Eye (tissue), 1 donor: ENCODE measurements at places on chromosomes 16 and 17.

- peak; percentile 82 for DNase-seq
These were observed 1.2 kb downstream of the GPRC5B start for GRCh38 chr16:19883296-19883965.

DNA sequence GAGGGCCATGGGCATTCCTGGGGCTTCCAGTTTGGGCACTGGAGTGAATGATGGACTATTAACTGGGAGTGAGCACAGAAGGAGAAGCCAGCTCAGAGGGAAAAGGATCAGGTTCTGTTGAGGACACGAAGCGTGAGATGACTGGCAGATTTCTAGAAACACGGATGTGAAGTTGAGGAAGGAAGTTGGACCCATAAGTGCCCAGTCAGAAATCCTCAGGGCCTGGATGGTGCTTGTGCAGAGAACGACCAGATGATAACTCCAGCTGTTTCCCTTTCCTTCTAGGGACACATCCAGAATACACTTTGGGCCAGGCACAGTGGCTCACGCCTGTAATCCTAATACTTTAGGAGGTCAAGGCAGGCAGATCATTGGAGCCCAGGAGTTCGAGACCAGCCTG lies 23.3 kb upstream of the ANKRD40CL start:
- no peak for DNase-seq

GRCh38 chr17:79078476-79079190 lies 4.0 kb downstream of the ENGASE start:
- DNase-seq: no peak

DNA sequence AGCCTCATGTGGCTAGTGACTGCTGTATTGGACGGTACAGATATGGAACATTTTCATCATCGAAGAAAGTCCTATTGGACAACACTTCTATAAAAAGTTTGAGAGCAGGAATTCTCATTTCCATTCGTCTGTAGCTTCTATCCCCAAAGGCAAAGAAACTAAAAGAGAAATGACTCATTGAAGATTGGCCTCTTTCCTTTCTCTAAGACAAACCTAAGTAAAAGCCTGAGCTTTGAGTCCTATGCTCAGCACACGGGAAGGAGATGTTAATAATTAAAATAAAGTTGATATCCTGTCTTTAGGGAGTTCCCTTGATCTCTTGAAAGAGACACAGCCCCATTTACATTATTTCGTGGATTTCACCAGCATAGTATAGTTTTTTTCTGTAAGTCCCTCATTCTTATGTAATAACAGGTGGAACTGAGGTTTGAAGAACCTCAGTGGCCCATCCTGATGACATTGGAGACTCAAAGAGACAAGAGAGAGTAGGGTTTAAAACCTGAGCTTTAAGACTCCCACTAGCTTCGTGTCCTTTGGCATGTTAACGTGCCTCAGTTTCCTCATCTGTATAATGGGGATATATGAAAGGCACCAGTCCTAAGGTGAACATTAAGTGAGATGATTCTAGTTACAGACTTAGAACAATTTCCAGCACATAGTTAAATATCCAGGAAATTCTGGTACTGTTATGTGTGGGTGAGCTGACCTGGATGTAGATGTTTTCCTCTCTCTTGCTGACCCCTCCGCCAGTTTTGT lies 174.0 kb downstream of the IRX3 start:
- DNase-seq: no peak

- DNase-seq: no peak
These were observed 718 bp downstream of the SAT2 start for GRCh38 chr17:7626956-7627249.

GRCh38 chr17:65066901-65067300 lies 10.4 kb upstream of the GNA13 start:
- no peak for DNase-seq

DNA sequence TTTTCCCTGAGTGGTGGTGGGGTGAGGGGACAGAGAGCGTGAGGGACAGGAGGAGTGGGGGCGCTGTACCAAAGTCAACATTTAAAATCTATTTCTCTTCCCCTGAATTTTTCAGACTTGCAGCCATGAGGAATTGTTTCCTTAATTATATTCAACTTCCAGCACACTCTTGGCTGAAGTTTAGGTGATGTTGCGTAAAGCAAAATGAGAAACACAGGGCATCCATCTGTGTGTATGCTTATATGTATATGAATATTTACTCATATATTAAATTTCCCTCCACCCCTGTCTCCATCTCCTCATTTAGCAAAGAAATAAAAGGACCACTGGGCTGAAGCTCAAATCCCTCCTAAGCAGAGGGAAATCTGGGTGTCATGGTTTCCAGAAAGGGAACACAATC lies 218.1 kb downstream of the XYLT1 start:
- DNase-seq: no peak

GRCh38 chr17:37116671-37117185 lies 168.0 kb downstream of the AATF start:
- DNase-seq: peak; percentile 38

DNA sequence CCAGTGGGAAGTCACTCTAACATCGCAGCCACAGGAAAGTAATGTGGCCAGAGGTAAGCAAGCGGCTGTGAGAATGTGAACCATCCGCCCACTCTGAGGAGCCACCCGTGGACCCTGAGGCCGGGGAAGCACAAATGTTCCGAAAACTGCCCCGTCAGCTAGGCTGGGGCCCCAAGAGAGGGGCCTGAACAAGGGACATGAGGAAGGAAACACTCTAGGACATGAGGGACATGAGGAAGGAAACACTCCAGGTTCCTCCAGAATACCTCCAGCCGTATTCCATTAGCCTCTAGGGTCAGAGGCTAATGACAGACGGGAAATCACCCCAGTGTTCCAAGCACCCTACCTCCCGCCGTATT lies 317 bp downstream of the TEFM start:
- DNase-seq: no peak

DNA sequence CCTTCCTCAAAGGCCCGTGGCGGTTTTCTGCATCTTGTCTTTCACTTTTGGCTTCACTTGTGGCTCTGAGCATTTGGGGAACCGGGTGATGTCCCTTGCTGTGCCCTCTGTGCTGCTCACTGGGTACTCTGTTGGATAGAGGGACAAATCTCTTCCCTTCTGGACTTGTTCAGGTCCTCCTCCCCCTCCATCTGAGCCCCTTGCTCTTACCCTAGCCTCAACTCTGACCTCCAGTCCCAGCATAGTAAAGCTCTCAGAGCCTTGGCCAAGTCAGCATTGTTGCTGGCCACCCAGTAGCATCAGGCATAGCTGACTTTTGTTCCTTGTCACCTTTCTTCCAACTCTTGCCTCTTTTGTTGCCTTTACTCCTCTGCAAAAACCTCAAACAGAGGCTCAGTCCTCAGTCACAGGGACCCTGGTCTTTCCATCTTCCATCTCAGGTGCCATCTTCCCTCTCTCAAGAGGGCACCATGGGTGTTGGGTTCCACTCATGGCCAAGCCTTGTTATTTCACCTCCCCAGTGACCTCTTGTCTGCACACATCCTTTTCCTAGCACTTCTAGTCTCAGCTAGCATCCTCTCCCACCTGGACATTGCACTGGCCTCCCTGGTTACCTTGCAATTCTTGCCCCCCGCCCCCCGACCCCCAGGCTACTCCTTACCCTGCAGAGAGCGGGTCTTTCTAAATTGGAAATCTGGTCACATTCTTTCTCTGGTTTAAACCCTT lies 393 bp upstream of the PSMB10 start:
- DNase-seq: peak; percentile 63

DNA sequence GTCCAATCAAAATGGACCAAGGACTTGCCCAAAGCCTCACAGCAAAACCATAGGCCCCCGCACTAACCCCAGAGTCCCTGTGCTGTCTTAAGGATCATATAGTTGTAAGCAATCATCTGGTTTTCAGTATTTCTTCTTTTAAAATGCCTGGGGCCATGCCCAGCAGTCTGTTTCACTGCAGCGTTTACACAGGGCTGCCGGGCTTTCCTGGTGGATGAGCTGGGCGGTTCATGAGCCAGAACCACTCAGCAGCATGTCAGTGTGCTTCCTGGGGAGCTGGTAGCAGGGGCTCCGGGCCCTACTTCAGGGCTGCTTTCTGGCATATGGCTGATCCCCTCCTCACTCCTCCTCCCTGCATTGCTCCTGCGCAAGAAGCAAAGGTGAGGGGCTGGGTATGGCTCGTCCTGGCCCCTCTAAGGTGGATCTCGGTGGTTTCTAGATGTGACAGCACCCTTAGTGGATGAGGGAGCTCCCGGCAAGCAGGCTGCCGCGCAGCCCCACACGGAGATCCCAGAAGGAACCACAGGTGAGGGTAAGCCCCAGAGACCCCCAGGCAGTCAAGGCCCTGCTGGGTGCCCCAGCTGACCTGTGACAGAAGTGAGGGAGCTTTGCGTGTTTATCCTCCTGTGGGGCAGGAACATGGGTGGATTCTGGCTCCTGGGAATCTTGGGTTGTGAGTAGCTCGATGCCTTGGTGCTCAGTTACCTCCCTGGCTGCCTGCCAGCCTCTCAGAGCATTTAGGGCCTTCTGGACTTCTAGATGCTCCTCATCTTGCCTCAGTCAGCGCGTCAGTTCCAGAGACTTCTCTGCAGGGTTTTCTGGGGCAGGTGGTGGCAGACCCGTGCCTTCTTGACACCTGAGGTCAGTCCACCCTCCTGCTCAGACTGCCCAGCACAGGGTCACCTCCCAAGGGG lies 24.8 kb upstream of the STH start:
- no peak for DNase-seq

DNA sequence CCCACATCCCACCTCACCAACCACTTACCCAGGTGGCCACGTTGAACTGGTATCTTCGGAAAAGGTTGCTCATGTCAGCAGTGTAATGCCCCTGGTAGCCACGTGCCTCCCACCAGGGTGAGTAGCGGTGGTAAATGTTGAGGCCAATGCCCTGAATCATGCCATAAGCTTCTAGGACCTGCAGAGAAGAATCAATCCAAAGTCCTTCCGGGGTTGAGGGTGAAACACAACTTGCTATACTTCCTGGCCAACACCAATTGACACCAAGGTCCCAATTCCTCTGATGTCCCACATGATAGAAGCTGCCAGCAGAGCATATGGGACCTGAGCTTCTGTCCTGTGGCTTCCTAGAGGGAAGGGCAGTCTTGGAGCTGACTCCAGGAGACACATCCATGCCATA lies 11.3 kb upstream of the CNOT1 start:
- no peak for DNase-seq

DNA sequence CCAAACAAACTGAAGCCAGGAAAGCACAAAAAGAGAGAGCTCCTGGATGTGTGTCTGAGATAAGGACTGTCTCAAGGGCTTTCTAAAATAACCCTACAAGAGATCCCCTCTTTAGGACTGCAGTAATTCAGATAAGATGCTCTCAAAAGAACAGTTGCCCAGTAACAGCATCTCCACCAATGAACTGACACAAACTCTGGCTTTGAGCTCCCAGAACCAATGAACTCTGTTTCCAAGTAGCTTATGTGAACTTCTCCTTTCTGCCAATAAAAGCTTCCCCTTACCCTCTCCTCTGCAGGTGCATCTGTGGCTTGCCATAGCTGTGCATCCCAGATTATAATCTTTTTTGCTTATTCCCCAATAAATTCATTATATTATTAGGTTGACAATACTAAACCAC lies 421.5 kb downstream of the SLC39A11 start:
- no peak for DNase-seq

DNA sequence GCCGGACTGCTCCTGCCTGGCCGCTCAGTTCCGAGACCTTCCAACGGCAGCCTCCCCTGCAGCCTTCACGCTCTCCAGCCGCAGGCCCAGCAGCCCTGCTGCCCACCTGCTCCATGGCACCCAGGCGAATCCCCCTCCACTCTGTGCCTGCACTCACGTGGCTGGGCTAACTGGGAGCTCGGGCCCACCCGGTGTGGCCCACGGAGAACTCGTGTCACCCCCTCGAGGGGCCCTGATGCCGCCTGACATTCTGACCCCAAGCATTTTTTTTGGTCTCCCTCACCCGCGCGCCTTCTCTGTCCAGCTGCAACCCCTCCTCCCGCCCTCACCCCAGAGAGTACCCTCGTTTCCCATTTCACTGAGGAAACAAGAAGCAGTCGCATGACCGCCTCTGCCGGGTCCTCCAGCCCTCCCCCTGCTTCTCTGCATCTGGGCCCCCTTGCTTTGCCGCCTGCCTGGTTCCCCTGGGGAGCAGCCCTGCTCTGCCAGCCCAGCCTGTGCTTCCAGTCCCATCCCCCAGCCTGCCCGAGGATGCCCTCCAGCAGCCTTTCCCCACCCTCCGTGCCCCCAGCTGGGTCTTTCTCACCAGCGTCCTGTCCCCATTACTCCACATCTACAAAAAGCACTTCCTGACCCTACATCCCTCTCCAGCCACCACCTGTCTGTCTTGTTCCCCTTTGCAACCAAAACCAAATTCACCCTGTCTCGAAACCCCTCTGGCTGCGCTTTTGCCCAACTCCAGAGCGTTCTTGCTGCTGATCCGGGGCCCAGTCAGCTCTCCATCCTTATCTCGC lies 146.4 kb upstream of the CHMP6 start:
- peak; percentile 67 for DNase-seq

DNA sequence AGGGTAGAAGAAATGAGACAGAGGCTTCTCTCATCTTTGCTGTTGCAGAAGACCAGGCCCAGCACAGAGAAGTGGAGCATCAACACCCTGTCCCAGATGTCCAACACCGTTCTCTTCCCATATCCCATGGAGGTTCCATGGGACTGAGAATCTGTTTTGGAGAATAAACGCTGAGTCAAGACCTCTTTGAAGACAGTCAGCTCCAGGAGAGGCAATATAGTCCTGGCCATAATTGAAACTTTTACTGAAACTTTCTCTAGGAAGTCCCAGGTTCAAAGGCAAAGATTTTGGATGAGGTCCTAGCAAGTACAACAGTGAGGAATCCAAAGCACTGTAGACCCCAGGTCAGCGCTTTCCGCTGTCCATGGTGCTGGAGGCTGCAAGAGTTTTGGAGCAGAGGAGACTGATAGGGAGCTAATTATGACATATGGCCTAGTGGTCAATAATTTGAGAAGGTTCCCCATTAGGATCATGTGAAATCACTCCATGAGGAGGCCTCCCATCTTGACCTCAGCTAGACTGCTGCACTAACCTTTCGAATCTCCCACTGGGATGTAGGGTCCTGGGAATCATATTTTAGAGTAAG lies 36.0 kb downstream of the OSBPL7 start:
- DNase-seq: peak; percentile 75

GRCh38 chr17:58577696-58578095 lies 63.3 kb upstream of the MTMR4 start:
- no peak for DNase-seq

GRCh38 chr16:48558371-48558841 lies 51.6 kb downstream of the N4BP1 start:
- DNase-seq: no peak

DNA sequence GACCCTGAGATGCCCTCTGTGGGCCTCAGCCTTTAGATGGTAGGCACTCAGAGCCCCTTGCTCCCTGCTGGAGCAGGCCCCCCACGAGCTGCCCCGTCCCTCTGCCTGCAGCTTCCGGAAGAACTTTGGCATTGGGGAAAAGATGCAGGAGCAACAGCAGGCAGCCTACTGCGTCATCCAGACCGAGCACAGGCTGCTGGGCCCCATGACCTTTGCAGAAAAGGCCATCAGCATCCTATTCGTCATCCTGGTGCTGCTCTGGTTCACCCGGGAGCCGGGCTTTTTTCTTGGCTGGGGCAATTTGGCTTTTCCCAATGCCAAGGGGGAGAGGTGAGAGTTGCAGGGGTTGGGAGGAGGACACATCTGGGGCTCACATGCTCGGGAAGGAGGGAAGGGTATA lies 12.7 kb upstream of the FOXN1 start:
- peak; percentile 22 for DNase-seq
